ENCODE measurements at places on chromosomes 4 and X. TPM values are rescaled to one million over a fixed set of nuclear protein-coding genes. Genes with fewer than 3 reads are reported as not detected.

The RAB40A gene
- 0.89 TPM for polyA plus RNA-seq

The ODAPH gene
- not detected for polyA plus RNA-seq

The DRP2 gene
- polyA plus RNA-seq = 2.1 TPM

DNA sequence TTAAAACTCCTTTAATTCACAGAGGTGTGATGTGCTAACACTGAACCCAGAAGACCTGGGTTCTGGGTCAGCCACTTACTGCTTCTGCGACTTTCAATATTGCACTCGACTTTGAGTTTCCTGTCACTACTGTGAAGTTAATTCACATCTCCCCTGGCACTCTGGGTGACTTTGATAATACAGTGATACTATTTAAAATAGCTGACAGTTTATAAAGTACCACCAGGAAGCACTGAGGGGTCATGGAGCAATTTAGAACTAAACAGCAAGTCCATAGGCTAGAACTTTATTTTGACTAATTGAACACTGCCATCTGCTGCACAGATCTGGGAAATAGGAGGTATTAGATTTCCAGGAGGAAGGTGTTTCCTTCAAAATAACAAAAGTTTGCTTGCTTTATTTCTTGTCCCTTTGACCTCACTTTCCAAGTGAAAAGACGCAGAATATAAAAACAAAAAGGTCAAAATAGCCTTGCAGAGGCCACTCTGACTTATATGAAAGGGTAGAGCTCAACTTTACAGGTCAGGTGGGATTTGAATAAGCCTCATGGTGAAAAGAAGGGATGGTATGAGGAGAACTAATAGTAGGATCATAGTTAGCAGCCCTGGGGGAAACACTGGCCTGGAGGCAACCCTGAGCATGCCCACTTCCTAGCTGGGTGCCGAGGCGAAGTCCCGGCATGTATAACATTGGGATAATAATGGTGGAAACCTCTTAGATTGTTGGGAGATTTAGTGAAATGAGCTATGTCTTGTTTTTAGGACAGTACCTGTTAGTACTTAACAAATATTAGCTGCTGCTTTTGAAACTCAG is 53.4 kb downstream of the ZNF518B start:
- peak; percentile 12 for DNase-seq

DNA sequence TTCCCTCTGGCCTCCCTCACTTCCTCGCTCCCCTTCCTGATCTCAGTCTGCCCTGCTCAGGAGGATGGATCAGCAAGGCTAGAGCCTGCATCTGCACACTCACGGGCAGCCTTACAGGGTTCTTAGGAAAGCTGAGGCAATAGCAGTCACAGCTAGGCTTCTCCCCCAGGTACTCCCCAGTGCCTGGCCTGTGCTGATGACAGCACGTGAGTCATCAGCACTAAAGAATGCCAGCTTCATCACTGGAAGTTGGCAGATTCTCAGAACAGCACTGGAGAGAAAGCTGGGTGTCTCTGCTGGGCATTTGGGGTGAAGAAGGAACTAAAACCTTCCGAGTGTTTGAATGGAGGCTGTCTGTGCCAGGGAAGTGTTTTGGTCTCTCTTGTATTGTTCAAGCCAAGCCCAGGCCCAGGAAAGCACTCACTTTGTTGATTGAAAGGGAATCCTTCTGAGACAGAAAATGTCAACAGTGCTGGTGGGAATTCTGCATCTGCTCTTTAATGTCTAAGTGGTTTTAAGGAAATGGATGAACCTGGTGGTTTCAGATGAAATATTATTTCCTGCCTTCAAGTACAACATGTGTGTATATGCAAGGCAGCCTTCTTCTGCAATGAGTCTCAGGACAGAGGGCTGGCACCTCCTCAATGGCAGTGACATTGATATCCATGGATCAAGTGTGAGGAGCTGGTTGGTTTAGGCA is 73.0 kb upstream of the SCOC start:
- DNase-seq = no peak

DNA sequence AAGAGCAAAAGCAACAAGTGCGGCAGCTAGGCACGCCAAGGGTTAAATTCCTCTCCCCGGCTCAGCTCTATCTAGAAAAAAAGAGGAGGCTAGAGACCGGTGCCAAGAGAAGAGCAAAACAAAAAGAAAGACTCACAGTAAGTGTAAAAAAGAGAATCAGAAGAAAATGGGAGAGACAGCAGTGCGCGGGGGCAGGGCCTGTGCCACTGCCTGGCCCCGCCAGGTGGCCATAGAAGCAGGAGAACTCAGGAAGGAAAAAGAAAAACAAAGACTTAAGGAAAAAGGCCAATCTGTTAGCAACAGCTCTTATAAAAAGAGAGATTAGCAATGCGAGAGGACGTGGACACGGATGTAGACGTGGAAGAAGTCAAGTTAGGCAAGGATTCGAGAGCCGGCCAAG is 3.2 kb downstream of the ACOX3 start:
- DNase-seq = no peak

DNA sequence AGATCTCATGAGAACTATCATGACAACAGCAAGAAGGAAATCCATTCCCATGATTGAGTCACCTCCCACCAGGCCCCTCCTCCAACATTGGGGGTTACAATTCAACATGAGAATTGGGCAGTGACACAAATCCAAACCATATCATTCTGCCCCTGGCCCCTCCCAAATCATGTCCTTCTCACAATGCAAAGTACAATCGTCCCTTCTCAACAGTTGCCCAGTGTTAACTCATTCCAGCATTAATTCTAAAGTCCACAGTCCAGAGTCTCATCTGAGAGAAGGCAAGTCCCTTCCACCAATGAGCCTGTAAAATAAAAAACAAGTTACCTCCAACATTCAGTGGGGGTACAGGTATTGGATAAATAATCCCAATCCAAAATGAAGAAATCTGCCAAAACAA is 14.9 kb upstream of the CLDN34 start:
- no peak for DNase-seq

Measured in hindlimb muscle (tissue), 1 donor.